ENCODE measurements at places on chromosomes 1 and 21.

DNA sequence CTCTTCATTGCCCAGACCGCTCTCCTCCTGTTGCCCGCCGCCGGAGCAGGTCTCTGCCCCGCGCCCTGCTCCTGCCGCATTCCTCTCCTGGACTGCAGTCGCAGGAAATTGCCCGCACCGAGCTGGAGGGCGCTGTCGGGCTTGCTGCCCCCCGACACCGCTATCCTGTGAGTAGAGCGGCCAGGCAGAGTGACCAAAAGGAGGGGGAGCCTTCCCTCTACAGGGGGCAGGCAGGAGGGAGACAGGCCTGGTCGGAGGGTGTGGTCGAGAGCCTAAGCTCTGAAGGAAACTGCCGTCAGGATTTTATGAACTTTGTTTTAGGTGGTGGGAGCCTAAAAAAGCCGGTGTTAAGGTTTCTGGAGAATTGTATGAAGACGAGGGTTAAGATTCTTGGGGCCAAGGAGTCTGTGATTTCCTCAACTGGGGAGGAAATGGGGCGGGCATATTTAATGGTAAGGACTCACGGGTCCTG, 517 bp downstream of the LRIG2 start:
- no peak for DNase-seq
- peaks cover 4% of the 10 kb centered on the region for H3K36me3 ChIP-seq
- no peaks in the 10 kb centered on the region for H3K27me3 ChIP-seq
- H3K4me1 ChIP-seq: peaks cover 14% of the 10 kb centered on the region
- peak overlapping the region; percentile 86 for H3K27ac ChIP-seq
- H3K4me3 ChIP-seq: peak overlapping the region; percentile 95

DNA sequence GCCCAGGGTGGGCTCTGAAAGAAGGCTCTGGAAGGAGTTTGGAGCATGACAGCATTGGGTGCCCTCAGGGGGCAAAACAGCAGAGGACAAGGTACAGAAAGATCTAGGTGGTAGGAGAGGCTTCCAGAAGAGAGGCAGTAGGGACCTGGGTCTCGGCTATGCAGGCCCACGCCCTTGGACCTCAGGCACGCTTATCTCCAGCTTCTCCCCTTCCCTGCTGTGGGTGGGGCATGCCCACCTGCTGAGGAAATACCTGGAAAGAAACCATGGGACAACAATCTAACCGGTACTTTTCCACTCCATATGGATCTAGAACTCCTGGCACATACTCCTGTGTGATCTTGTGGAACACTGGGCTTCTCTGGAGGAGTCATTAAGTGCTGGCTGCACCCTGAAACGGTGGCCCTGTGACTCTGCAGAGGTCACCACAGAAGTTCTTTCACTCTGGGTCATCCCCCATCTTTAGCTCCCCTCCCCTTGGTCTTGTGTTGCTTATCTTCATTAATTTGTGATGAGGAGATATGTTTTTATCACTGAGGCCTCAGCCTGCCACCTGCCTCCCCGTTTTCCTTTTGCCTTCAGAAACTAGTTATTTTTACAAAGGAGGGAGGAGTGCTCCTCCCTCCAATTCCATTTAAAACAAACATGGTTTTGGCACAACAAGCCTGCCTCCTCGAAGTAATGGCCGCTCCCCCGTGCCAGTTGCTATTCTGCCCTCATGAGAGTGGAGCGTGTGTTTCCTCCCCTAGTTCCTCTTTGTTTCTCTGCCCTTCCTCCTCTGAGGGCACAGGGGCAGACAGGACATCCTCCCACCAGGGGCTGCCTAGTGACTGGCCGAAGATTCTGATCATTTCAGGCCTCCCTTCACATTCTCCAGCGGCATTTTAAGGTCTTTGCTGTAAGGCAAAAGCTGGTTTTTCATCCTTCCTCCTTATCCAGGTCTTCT, 78.0 kb upstream of the ATP5PO start:
- H3K4me1 ChIP-seq: peaks cover 3% of the 10 kb centered on the region
- DNase-seq: no peak
- H3K4me3 ChIP-seq: no peak overlapping the region
- no peaks in the 10 kb centered on the region for H3K27me3 ChIP-seq
- H3K27ac ChIP-seq: no peak overlapping the region
- H3K36me3 ChIP-seq: no peaks in the 10 kb centered on the region

GRCh38 chr21:27769763-27770162, 802.9 kb upstream of the ADAMTS5 start:
- H3K4me3 ChIP-seq: no peak overlapping the region
- no peak overlapping the region for H3K27ac ChIP-seq
- no peaks in the 10 kb centered on the region for H3K4me1 ChIP-seq
- no peaks in the 10 kb centered on the region for H3K27me3 ChIP-seq

- no peak overlapping the region for H3K27ac ChIP-seq
- no peak overlapping the region for H3K4me3 ChIP-seq
- H3K36me3 ChIP-seq: peaks cover 57% of the 10 kb centered on the region
- peaks cover 2% of the 10 kb centered on the region for H3K4me1 ChIP-seq
- no peak for DNase-seq
- H3K27me3 ChIP-seq: no peaks in the 10 kb centered on the region
Measured at GRCh38 chr1:44747878-44748277, 8.2 kb downstream of the KIF2C start.

DNA sequence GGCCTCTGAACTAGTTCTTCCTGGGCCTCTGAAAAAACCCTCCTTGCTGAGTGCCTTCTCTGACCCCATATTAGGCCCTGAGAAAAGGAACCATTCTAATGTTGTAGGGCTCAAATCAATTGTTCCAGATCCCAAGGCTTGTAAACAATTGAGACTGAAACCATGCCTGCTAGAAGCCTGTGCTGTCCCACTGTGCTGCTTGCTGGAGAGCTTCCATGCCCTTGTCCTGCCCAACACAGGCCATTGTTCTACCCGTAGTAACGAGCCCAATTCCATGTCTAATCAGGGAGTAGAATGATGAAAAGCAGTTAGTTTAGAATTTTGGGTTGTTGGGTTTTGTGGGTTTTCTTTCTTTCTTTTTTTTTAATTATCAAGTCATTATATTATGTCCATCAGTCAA, 47.4 kb downstream of the ZNF281 start:
- peaks cover 5% of the 10 kb centered on the region for H3K4me1 ChIP-seq
- H3K27ac ChIP-seq: no peak overlapping the region
- H3K36me3 ChIP-seq: no peaks in the 10 kb centered on the region
- H3K4me3 ChIP-seq: no peak overlapping the region

DNA sequence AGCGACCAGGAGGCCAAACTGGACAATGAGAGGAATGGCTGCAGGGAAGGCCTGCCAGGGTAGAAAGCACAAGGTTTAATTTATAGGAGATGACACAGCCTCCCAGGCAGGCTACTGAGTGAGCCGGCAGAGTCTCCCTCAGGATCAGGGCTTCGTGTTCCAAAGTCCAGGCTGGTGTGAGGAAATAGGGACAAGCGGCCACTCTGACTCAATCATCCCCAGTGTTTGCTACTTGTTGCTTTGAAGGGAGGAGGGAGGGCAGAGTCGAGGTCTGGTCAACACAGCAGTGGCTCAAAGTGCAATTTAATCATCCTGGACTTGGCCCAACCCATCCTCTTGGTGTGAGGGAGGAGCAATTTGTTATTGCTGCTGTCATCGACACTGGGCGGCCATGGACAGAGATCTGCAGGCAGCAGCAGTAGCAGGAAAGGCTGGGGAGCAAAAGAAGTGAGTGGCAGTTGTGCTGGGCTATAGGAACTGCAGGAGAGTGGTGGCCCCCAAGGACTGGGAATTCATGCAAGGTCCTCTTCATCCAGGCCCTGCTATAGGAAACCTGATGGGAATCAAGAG, 27.5 kb downstream of the TBX15 start:
- H3K4me3 ChIP-seq: no peak overlapping the region
- peak; percentile 7 for DNase-seq
- H3K4me1 ChIP-seq: no peaks in the 10 kb centered on the region
- H3K27me3 ChIP-seq: no peaks in the 10 kb centered on the region

DNA sequence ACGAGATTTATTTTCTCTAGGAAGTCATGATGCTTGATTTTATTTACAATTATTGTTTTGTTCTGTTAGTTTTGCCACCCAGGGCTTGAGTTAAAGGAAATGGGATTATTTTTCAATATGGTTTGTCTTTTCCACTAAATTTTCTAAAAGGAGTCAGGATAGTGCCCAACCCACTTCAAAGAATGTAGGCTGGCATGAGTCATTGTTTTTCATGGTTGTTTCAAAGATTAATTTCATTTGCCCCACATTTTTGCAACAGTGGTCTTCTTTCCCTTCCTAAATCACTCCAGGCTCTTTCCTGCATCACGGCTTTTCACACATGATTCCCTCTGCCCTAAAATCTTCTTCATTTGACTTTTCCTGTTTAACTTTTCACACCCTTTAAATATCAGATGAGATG, 2.5 kb downstream of the SLAMF6 start:
- H3K4me1 ChIP-seq: peaks cover 20% of the 10 kb centered on the region
- no peaks in the 10 kb centered on the region for H3K36me3 ChIP-seq
- H3K4me3 ChIP-seq: no peak overlapping the region
- H3K27me3 ChIP-seq: no peaks in the 10 kb centered on the region
- DNase-seq: no peak
- H3K27ac ChIP-seq: no peak overlapping the region

- no peaks in the 10 kb centered on the region for H3K27me3 ChIP-seq
- no peaks in the 10 kb centered on the region for H3K36me3 ChIP-seq
- H3K4me3 ChIP-seq: no peak overlapping the region
- H3K27ac ChIP-seq: no peak overlapping the region
Measured at GRCh38 chr1:119556423-119556822, 49.4 kb downstream of the HSD3B1 start.

GRCh38 chr1:26003262-26003661, 5.4 kb upstream of the PAFAH2 start:
- H3K4me1 ChIP-seq: peaks cover 5% of the 10 kb centered on the region
- no peak overlapping the region for H3K4me3 ChIP-seq
- no peaks in the 10 kb centered on the region for H3K27me3 ChIP-seq
- no peak for DNase-seq
- no peak overlapping the region for H3K27ac ChIP-seq
- no peaks in the 10 kb centered on the region for H3K36me3 ChIP-seq

DNA sequence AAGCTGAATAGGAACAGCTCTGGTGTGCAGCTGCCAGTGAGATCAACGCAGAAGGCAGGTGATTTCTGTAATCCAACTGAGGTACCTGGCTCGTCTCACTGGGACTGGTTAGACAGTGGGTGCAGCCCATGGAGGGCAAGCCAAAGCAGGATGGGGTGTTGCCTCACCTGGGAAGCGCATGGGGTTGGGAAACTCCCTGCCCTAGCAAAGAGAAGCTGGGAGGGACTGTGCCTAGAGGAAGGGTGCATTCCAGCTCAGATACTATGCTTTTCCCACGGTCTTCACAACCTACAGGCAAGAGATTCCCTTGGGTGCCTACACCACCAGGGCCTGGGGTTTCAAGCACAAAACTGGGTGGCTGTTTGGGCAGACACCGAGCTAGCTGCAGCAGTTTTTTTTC, 183.2 kb downstream of the DNM3 start:
- no peaks in the 10 kb centered on the region for H3K4me1 ChIP-seq
- H3K27ac ChIP-seq: no peak overlapping the region
- no peak for DNase-seq
- H3K4me3 ChIP-seq: no peak overlapping the region
- H3K27me3 ChIP-seq: no peaks in the 10 kb centered on the region
- H3K36me3 ChIP-seq: no peaks in the 10 kb centered on the region

DNA sequence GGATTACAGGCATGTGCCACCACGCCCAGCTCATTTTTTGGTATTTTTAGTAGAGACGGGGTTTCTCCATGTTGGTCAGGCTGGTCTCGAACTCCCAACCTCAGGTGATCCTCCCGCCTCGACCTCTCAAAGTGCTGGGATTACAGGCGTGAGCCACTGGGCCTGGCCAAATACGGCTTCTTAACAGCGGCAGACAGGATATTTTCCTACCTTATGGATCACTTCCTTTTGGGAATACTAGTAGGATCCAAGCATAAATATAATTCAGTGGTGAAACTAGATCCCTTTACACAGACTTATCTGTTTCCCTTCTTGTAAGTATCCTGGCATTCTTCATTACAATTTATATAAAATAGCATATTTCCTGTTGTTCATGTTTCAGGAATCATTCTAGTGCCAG, 40.9 kb downstream of the WNT4 start:
- H3K27me3 ChIP-seq: no peaks in the 10 kb centered on the region
- DNase-seq: no peak
- H3K36me3 ChIP-seq: peaks cover 4% of the 10 kb centered on the region
- no peaks in the 10 kb centered on the region for H3K4me1 ChIP-seq
- H3K4me3 ChIP-seq: no peak overlapping the region
